ENCODE measurements at places on chromosomes 6 and 20.

DNA sequence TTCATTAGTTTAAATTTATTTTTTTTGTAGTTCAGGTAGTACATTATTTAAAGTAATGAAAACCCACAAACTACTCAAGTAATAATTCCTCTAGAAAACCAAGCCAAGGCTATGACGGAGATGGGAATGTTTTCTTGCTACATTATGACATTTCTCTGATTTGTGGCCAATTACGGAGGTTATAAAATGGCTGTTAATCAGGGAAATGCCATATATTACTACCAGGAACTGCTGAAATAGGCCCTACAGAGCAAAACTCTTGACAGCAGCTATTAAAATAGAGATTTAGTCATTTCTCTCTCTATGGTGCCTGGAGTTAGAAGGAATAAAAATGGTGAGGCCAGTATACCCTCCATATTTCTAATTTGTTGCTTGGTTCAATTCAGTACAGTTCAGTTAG is 280.0 kb downstream of the ARHGAP18 start:
- no peak for DNase-seq

GRCh38 chr20:46304361-46304760 is 3.9 kb downstream of the CDH22 start:
- DNase-seq = no peak

GRCh38 chr20:50996901-50997865 is 25.7 kb downstream of the KCNG1 start:
- no peak for DNase-seq

DNA sequence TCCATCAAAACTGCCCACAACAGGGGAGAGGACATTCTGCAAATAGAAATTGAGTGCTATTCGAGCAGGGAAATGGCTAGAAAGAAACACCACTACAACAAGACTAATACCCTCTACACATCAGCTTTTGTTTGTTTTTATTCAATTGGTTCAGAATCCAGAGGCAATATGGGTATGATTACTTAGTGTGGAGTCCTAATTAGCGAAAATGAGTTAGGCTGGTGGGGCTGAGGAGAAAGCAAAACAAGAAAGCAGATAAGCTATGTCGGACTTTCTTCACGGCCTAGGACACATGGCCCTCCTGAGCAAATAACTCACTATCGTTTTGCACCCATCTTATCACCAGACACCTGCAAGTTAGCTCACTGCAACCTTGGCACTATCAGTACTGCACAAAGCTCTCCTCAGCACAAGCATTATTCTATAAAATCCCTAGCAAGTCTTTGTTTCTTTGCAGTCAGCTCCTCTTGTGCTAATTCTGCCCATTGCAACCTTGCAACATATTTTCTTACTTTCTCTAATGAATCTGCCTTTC is 31.3 kb upstream of the SH3BGRL2 start:
- no peak for DNase-seq

- no peak for DNase-seq
Observed at GRCh38 chr6:108914235-108915022, 66.2 kb downstream of the ARMC2 start.

GRCh38 chr6:75936682-75937081 is 135.8 kb downstream of the IMPG1 start:
- no peak for DNase-seq

DNA sequence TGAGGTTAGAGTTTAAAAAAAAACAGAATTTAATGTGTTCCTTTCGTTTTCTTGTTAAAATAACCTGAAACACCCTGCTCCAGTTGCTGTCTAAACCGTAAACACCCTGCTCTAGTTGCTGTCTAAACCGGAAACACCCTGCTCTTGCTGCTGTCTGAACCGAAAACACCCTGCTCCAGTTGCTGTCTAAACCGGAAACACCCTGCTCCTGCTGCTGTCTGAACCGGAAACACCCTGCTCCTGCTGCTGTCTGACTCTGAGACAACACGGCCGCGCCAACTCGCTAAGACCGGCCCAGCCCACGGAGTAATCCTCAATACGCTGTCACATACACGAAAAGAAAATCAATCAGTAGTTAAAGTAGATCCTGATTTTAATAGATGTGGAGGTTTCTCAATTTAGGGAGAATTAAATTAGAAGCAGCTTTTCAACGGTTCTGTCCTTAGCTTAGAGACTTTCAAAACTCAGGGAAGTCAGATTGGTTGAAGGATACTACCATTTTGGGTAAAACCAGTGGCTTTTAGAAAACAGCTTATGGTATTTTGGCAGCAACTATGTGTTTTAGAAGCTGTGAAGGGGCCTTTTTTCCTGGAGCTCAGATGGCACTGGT is 98.3 kb downstream of the RAMACL start:
- no peak for DNase-seq

DNA sequence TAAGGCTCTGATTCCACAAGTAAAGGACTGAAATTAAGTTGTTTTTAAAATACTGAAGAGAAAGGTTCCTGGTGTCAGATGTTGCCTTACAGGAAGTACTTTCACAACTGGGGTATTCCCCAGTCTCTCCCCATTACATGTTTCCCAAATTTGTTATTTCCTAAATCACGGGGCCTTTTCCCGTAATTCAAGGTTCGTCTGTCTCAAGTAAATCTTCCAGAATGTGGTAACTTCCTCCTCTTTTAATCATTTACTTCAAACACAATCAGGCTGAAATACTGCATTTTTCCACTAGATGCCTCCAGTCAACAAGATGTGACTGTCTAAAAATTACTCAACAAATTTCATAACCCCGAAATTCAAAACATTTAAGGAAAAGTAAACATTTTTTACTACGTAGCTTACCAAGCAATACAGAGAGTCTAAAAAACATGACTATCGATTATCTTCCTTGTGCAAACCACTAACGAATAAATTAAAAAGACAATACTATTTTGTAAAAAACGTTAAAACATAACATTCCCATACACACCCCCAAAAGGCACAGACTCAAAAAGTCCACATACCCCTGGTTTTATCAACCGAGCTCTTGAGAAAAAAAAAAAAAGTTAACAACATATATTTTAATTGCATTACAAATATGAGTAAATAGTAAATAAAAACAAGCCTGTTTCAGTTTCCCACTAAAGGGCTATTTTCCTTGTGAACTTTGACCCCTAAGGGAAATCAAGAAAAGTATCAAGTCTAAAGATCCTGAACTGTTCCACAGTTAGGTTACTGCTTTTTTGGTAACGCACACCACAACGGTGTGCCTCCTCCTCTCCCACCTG is 1.7 kb downstream of the SOD2 start:
- DNase-seq = peak; percentile 97

- DNase-seq = no peak
Observed at GRCh38 chr6:156057869-156058268, 602.2 kb upstream of the NOX3 start.

DNA sequence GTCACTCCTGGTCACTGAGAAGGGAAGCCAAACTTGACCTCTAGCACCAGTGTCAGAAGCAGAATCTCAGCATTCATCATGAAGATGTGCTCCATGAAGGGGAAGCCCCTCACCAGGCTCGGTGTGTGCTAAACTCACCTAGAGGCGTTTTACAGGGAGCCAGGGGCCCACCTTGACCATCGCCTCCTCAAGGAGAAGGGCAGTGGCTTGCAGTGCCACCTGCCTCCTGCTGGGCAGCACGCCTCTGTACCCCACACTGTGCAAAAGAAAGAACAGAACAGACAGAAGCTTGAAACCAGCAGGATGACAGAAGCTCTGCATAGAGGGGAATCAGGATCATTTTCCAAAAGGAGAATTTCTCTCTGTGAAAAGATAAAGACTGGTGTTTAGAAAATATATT is 39.7 kb downstream of the NOX3 start:
- no peak for DNase-seq

DNA sequence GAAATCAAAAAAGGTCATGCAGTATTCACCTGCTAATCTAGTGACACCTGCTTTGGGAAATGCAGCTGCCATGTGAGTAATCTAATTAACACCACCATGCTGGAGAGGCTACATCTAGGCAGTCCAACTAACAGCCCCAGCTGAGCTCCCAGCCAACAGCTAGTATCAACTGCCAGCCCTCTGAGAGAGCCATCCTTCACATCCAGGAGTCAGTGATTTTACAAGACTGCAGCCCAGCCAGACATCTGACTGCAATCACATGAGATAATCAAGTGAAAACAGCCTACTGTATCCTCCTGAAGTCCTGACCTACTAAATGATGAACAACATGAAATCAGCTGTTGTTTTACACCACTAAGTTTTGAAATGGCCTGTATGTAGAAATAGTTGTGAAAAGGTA is 298.4 kb downstream of the TRDN start:
- no peak for DNase-seq

DNA sequence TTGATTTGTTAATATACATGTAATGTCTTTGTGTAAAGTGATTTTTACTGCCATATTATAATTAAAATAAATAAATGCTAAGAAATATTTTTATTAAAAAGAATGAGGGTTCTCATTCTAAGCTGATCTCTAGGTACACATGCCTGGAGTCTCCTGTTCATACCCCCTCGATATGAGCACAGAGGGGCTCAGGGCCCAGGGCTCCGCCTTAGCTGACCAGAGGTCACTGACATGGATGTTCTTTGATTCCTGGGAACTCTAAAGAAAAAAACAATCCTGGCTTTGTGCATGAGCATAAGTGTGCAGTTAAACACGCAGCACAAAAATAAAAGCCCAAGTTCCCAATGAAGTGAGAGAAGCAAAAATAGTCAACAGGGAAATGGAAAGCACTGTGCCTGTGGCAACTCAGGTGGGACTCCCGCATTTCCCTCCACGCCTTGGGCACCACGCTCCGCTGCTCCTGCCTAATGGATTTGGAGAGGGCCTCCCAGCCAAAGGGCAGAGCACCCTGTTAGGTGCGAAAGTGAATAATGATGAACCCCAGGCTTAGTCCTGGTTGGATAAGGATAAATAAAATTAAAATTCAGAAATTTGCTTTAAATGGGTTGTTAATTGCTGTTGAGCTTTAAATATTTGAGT is 33.3 kb upstream of the QKI start:
- DNase-seq = no peak

- DNase-seq = peak; percentile 90
Observed at GRCh38 chr6:3997177-3997770, 81.7 kb downstream of the FAM217A start.

DNA sequence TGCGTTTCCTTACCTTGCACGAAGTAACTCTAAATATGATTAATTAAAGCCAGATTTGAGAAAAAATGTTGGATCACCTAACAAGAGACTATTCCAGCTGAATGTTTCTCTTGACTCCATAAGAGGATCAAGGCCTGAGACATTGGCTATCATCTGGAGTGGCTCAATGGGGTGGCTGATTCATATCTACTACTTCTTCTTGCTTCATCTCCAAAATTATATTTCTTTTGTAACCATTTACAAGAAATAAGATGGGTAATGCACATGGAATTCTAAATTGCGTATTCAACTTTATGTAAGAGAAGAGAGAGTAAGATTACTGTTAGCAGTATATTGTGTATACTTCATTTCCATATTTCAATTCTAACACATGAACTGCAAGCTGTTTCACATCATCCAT is 819.0 kb upstream of the EYS start:
- peak; percentile 9 for DNase-seq

DNA sequence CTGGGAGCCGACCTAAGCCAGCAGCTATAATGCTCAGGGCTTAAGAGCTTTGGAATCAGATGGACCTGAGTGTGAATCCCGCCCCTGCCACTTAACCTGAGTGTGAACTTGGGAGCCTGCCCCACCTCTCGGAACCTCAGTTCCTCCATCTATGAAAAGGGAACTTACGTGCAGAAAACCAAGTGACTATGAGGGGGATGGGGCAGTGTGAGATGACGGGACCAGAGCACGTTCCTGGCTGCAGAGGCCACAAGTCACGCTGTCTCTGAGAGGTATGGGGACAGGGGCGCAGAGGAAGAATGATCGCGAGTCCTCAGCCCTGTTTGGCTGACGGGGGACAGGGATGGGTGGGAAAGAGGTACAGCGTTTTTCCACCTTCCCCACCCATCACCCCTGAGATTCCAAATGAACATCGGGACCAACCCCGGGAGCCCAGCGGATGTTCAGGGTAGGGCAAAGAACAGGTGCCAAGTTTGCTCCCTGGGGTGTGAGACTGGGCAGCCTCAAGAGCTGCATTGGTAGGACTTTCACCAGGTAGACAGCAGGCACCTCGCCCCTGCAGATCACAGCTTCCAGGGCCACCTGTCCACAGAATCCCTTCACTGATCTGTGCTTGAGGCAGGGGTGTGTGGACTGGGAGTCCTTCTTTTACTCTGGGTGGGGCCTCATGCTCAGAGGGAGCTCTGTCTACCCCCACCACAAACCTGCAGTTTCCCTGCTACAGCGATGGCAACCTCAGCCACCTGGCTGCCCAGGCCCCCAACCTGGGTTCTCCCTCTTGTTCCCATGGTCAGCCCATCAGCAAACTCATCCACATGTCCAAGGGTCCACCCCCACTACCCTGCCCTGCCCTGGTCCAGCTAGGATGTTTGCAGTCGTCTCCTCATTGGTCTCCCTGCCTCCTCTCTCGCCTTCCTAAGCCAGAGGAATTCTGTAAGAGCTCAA is 85.8 kb downstream of the CEBPB start:
- DNase-seq = no peak

DNA sequence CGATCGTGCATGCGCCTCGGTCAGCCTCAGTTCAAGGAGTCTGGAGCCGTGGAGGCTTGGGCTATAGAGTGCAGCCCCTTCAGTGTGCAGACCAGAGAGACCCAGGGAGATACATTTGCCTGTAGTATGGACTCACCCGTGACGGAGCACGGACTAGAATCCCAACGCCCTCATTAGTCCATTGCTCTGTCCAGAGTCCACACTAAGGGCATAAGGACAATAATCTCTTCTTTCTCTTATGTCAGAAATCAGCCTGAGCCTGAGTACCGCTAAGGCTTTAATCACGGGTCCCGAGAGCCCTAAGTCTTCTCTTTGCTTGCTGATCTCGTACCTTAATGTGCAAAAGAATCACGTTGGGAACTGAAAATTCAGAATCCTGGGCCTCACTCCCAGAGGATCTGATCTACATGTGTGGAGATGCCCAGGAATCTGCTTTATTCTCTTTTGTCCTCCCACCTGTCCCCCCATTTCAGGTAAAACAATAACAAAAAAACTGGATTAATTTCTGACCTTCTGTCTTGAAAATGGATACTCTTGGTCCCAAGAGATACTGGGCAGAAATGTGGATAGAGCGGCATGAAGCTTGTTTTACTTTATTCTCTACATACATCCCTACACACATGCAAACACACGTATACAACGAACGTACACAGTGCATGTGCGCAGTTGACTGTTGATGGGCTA is 671 bp downstream of the BPHL start:
- peak; percentile 55 for DNase-seq

- no peak for DNase-seq
Observed at GRCh38 chr6:136517002-136517401, 33.2 kb downstream of the MAP7 start.

DNA sequence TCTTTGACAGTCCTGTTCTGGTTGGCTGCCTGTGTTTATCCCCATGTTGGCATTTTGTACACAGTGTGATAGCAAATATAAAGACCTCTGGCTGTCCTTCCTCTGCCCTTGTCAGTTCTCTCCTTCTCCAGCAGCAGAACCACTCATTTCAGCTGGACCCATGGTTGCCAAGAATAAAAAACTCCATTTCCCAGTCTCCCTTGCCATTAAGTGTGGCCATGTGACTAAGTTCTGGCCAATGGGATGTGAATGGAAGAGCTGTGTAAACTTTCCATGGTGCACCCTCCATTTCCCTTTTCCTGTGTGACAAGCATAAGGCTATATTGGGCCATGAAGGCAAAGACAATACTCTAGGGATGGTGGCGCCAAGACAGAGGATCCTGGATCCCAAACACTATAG is 78.4 kb upstream of the TBC1D7 start:
- DNase-seq = no peak
